ENCODE measurements at places on chromosomes 1 and 21.

DNA sequence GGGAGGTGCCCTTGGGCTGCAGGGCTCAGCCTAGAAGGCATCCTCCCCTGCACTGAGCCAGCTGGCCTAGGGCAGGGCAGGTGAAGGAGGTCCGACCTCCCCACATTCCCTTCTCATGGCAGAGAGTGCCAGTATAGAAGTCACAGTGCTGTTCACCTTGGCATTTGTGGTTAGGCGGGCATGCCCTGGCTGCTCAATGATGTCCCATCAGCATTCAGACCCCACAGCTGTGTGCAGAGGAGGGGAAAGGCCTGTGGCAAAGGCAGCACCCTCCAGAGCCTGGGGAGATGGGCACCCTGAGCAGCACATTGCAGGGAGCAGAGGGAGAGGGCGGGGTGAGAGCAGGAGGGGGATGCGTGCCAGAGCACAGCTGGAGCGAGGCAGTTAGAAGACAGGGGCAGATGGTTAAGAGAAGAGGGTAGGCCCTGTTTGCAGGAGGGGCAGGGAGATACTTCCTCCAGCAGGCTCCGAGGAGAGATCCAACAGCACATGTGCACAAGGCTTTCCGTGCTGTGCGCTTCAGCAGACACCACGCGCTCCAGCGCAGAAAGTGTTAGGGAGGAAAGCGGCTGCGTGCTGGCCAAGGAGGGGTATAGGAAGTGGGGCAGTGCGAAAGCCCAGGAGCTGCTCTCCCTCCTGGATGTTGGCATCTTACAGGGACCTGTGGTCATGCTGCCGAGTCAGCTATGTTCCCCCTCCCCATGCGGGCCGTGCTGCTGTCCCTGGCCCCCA is 43.7 kb upstream of the COL6A1 start:
- DNase-seq, result peak; percentile 97

DNA sequence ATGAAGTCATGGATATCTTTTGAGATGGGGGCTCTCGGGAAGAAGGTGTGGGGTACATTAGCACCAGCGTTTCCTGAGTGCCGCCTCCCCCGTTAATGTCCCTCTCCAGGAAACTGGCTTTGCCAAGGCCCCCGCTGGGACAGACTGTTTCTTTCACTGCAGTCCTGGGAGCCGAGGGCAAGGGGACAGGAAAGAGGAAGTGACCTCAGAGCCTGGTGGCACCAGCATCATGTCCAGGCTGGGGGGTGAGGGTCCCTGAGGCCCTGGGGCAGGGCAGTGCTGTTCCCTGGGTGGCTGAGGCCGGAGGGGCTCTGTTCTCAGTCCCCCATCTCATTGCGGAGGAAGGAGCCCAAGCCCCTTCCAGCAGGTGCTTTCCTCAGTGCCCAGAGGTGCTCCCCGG is 5.8 kb downstream of the PFKL start:
- DNase-seq, result no peak

DNA sequence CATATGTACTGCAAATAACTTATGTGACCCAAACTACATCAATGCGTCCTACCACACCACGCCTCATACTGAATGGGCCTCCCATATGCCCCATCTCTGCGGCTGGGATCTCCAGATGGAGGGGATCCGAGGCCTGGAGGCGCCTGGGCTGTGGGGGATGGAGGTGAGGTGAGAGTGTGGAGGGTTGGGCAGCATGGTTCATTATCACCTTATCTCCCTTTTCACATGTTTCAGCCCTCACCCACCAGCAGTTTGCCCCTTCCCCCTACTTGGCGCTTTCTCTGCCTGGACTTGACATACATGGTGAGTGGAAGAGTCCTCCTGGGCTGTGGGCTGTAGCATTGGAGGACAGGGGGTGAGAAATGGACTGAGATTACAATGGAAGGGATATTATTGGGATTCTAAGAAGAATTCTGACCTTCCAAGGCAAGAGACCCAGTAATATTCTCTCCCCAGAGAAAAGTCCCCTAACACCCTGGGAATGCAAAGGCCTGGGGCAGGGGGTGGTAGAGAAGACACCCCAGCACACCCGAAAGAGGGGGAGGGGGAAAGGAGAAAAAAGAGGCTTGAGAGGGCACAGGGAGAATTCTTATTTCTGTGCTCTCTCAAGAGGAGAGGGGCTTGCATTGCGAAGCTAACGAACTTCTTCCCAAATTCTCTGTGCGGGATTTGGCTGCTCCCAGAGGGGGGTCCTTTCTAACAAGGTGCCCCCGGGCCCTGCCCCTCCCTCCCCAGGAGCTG is 61.4 kb downstream of the MEF2D start:
- DNase-seq, result no peak

DNA sequence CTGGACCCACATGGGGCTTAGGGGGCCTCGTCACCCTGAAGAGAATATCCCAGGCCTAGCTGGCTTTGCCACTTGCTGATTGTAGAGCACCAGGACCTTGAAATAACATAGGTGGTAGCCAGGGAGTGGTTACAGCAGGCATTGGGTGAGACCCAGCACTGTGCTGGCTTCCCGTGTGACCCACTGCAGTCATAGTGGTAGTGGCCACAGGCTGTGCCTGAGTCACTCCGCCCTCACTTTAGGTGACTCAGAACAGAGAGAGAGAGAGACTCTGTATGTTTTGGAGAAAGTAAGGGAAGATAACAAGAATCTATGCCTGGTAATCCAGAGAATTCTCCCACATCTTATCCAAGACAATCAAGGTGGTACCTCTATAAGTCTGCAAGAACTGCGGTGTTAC is 98.7 kb upstream of the LHX8 start:
- no peak for DNase-seq

- DNase-seq, result no peak
These were observed 47.0 kb upstream of the GJA5 start for GRCh38 chr1:147807405-147807804.

DNA sequence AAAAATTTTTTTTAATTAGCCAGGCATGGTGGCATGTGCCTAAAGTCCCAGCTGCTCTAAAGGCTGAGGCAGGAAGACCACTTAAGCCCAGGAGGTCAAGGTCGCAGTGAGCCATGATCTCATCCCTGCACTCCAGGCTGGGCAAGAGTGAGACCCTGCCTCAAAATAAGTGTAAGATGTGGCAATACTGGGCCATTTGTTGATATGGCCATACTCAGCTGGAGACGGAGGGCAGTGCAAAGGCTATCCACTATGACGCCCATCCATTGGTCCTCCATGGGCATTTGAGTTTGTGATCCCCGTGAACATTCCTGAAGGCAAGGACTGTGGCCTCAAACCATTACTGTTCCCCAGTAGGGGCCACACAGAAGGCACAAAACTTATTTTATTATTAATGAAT is 1.5 kb downstream of the CASP9 start:
- DNase-seq, result no peak

All from NCI-H2171 treated with DMSO at 0.1 percent for 48 hours (cell line).